ENCODE measurements at places on chromosomes 6 and 20.

DNA sequence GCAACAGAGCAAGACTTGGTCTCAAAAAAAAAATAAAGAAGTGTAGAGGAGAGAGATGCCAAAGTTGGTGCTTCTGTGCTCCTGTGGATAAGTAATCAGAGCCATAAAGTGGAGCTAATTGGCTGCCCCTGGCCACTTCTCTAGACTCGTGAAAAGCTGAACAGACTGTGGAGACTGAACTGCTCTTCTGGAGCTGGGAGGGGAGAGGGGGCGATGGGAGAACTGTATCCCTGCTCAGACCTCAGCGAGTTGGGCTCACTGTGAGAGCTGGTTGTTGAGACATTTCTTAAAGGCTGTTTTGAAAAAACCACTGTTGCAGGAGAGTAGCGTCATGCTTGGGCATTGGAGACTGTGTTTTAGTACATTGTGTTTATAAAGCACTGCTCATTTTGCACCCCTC is 125.7 kb downstream of the TCP11 start:
- no peak for DNase-seq

GRCh38 chr20:8115436-8115835 is 16.6 kb upstream of the PLCB1 start:
- no peak for DNase-seq

GRCh38 chr20:20946122-20946759 is 159.9 kb downstream of the LINC00237 start:
- DNase-seq = no peak

- peak; percentile 74 for DNase-seq
These were observed 19.0 kb downstream of the PXDC1 start for GRCh38 chr6:3732345-3733141.

DNA sequence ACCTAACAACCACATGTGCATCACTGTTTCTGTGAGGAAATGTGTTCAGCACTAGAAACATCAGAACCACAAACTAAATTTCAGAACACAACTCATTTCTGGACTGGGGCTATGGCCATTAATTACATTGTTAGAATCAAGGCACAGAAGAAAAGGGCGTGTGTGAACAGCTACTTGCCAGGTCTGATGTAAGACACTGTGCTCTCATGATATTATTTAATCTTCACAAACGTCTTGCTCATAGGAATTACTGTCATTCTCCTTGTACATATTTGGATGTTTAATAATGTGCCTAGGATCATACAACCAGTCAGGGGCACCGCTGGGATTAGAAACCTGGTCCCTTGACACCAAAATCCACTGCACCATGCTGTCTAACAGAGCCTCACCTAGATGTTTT is 14.8 kb downstream of the ADGRF1 start:
- DNase-seq = no peak
